ENCODE measurements at places on chromosomes 3 and 15. TPM values are rescaled to one million over a fixed set of nuclear protein-coding genes. Genes with fewer than 3 reads are reported as not detected.

Gene SNTN
- not detected for total RNA-seq

Gene MCTP2
- total RNA-seq = 0.56 TPM

Gene ALDH1A2
- total RNA-seq = 30.8 TPM

Gene ERC2
- 24.8 TPM for total RNA-seq

Gene CCDC33
- 1.9 TPM for total RNA-seq

Gene PPP1R14D
- not detected for total RNA-seq

Gene TPRG1
- 0.71 TPM for total RNA-seq

Gene NTRK3
- 2.4 TPM for total RNA-seq

Gene MORC1
- not detected for total RNA-seq

Gene MFGE8
- total RNA-seq = 124 TPM

Gene EMC7
- 25.6 TPM for total RNA-seq

Gene PTH1R
- total RNA-seq = not detected

Gene CLDN18
- total RNA-seq = not detected

Gene MKRN2OS
- not detected for total RNA-seq

- no peak for DNase-seq
These were observed 50.1 kb upstream of the STT3B start for GRCh38 chr3:31482493-31483200.

DNA sequence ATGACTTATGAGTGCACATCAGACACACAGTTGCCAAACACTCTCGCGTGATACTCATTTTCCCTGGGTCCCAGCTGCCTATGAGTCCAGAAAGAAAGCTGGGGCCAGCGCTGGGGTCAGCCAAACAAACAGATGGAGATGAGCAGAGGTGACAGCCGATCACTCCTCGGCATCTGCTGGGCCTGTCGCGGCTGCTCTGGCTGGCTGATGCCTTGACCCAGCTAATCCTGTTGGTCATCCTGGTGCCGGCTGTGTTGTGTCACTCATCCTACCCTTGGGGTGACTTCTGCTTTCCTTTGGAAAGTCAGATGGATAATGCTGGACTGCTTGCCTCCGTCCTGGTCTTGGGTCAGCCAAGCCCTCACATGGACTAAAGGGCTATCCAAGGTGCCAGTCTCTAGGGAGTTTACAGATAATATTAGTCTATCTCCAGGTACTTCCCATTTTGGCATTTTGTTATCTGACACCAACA lies 105.3 kb upstream of the PDZRN3 start:
- peak; percentile 28 for DNase-seq

- DNase-seq = no peak
These were observed 460.9 kb downstream of the OTOL1 start for GRCh38 chr3:161957467-161957866.

DNA sequence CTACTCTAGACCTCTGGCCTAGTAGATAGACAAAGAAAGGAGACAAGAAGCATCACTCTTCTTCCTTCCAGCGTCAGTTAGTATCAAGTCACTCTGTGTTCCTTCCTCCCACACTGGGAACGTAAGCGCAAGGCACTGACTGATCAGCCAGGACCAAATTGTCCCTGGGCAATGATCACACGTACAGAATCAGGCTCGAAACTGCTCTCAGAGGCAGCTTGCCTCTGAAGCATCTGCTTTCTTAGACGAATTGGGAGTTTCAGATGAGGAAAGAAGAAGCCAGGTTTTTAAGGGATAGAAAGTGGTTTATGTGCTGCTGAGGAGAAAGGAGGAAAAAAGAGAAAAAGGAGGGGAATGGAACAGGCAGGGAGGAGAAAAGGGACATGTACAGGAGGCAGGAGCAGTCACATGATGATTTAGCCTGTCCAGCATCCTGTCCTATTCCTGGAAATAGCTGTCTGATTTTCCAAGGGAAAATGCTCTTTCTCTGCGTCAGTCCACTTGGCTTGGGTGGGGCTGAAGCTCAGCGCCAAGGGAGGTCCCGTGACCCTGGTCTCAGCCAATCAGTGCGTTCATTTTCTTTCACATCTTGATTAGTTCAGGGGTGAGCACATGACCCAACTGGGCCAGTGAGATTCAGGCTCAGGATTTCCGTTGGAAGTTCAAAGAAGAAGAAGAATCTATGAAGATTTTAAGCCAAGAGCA lies 102.0 kb upstream of the PRICKLE2 start:
- DNase-seq = no peak

DNA sequence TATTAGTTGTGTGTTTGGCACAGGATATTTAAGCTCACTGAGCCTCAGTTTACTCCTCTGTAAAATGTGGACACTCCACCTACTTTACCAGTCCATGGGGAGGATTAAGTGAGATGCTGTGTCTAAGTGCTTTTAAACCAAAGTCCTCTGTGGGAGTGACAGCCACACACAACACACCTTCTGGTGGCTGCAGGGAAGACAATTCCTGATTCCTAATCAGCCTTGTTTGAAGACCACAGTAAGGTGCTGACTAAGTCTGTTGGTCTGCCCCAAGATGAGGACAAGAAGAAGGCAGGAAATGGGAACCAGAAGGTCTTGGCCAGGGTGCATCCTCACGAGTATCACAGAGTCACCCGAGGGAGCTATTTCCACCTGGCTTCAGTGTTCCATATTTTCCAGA lies 52.3 kb downstream of the EPHB1 start:
- DNase-seq = no peak

DNA sequence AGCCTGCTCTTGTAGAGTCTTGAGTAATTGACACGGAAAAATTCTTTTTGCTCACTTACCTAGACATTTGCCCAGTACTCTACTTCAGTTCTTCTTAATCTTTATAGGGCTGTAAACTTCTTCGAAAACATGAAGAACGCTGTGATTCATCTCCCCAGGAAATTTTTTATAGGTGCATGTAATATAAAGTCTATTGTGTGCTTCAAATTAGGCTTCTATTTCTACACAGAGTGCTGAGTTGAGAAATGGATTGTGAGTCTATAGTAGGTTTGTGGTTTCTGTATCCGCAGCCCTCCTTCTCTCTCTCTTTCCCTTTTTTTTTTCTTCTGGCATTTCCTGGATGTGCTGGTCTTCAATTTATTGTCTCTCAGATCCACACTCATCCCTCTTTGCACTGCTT lies 183.3 kb upstream of the DCBLD2 start:
- no peak for DNase-seq

- no peak for DNase-seq
These were observed 374.7 kb downstream of the TUSC7 start for GRCh38 chr3:117084277-117084676.

GRCh38 chr15:97691078-97691477 lies 269.4 kb upstream of the ARRDC4 start:
- DNase-seq = no peak

DNA sequence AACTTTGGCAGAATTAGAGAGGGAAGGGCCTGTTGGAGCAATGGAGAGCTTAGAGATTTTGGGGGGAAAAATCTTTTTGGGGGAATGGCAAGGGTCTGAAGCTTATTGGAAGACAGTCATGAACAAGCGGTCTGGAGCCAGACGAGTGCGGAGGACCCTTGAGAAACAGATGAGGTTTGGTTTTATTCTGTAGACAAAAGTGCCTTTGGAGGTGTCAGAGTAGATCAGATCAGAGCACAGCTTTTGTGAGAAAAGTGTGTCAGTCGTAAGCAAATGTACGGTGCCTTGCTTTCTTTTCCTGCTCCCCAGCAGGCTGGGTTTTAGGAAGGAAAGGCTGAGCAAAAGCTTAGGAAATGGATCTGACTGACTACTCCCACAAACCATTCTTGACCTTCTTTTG lies 236.8 kb upstream of the TPRG1 start:
- DNase-seq = no peak

DNA sequence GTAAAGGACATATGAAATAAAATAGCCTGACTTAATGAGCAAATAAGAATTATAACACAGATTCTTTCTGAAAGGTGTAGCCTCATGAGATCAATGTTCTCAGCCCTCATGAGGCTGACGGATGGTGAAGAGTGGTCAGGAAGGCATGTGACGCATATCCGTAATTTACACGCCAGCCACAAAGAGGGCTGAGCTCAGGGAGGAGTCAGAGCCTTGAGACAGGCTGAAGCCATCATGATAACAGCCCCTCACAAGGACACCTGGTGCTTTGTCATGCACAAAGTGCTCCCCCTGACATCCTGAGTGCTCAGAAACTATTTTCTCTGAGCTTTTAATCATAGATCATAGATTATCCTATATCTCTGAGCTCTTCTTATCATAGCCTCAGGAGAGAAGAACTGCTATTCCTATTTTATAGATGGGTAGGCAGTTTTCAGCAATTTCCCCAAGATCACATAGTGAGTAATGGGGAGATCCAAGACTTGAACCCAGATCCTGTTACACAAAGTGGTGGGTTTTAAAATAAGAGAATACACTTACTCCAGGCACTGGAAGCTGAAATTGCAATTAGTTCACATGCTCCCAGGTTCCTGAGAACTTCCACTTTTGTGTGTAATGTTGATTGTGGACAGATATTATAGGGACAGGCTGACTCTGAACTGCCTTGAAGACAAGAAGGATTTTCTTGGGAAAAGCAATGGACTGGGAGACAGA lies 267.1 kb downstream of the RPLP1 start:
- DNase-seq = no peak

- no peak for DNase-seq
These were observed 965.8 kb downstream of the NSUN3 start for GRCh38 chr3:95028688-95029087.

- no peak for DNase-seq
These were observed 431 bp downstream of the PFKFB4 start for GRCh38 chr3:48555949-48556795.

DNA sequence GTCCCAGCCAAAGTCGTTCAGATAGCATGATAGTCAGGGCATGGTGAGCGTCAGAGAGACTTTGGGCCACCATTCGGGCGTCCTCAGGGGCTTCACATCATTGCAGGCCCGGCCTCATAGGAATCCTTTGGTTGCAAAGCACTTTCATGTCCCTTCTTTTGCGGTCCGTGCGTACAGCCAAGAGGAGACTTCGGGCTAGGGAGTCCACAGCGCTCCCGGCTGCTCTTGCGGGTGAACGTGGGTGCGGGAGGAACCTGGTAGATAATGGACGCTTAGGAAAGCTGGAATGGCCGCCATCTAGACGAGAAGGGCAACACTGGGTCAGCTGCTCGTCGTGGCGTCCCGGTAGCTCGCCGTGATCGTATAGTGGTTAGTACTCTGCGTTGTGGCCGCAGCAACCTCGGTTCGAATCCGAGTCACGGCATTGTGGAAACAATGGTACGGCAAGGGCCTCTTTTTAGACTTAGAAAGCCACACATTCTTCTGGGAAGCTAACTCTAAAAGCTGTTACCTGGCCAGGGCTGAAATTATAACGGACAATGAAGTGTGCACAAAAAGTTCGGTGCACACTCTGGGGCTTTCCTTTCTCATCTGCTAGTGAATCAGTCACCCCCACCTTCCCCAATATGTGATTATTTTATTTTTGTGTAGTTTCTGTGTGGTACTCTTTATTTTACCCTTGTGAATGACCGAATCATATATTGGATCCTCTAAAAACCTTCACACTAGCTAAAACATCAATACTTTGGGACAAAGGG lies 13.2 kb upstream of the SHF start:
- peak; percentile 80 for DNase-seq

GRCh38 chr3:31937225-31937624 lies 43.8 kb downstream of the OSBPL10 start:
- no peak for DNase-seq

DNA sequence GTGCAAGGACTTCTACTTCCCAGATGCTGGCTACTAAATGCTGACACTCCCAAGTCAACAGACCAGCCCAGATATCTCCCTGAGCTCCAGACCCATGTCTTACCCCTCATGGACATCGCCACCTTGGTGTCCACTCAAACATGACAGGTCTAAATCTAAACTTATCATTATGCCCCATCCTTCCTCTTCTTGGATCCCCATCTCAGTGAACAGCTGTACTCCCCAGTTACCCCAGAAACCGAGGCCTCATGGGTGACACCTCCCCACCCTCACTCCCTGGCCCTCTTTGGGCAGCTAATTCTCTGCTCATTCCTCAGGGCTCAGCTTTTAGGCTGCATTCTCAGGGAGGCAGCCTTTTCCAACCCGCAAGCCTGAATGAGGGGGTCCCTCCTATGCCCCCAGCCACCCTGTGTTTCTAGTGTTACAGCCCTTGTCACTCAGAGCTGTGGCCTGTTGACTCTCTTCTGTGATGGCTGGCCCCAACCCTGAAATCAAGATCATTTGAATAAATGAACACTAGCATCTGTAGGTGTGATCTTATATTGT lies 5.4 kb downstream of the EHD4 start:
- no peak for DNase-seq

DNA sequence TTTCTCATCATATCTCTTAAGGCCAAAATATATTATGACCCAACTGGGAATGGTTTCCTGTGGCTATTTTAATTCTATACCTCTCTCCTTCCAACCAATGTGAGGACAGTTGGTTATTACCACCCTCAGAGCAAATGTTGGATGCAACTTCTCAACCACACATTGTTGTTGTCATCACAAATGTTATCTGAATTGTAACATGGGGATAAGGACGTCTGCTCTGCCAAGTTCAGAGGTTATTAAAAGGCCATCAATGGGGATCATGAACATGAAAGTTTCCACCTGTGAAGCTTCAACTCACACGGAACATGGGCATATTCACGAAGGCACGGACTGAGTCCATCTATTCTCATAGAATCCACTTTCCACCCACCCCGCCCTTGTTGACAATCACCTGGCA lies 46.8 kb downstream of the MB21D2 start:
- DNase-seq = no peak

GRCh38 chr3:108877901-108878300 lies 55.3 kb downstream of the TRAT1 start:
- DNase-seq = no peak

DNA sequence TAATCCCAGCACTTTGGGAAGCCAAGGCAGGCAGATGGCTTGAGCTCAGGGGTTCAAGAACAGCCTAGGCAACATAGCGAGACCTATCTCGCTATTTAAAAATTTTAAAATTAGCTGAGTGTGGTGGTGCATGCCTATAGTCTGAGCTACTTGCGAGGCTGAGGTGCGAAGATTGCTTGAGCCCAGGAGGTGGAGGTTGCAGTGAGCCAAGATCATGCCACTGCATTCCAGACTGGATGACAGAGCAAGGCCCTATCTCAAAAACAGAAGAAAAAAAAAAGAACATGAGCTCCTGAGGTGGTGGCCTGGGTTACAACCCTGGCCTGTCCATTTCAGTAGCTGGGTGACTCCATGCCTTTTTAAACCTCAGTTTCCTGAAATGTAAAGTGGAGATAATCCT lies 7.2 kb downstream of the DNASE1L3 start:
- no peak for DNase-seq

Measured in neural progenitor cell (in vitro differentiated cells).